ENCODE measurements at places on chromosomes 13 and 19.

DNA sequence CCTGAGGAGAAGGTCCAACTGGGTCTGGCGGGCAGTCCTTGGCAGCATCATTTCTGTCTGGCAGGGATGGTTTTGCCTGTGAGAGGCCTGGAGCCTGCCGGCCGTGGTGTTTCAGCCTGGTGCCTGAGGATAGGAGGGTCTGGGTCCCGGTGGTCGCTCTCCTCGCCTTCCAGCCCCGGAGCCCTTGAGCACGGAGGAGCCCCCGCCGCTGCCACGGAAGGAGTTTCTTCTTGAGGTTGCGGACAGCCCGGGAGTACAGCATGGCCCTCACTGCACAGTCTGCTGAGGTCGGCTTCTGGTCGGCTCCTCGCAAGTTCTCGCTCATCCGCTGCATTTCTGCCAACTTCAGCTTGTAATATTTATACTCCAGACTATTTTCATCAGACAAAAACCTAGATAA lies 23.4 kb downstream of the SUGP2 start:
- DNase-seq: no peak

DNA sequence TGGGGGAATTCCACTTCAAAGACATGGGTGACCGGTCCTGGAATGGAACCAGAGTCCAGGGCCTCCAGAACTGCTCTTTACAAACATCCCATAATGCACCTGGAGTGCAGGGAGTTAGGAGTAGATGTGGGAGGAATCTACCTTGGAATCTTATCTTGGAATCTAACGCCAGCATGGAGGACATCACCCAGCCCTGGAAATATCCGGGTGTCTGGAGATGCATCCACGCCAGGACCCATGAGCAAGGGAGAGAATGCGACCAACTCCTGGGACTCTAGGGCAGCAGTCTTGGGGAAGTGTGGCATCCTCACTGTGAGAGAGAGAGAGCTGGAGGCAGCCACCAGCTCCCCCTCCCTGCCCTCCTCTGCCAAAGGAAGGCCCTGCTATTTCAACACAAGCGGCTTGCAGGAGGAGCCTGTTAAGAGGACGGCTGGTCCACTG lies 211.8 kb downstream of the UQCRFS1 start:
- no peak for DNase-seq

DNA sequence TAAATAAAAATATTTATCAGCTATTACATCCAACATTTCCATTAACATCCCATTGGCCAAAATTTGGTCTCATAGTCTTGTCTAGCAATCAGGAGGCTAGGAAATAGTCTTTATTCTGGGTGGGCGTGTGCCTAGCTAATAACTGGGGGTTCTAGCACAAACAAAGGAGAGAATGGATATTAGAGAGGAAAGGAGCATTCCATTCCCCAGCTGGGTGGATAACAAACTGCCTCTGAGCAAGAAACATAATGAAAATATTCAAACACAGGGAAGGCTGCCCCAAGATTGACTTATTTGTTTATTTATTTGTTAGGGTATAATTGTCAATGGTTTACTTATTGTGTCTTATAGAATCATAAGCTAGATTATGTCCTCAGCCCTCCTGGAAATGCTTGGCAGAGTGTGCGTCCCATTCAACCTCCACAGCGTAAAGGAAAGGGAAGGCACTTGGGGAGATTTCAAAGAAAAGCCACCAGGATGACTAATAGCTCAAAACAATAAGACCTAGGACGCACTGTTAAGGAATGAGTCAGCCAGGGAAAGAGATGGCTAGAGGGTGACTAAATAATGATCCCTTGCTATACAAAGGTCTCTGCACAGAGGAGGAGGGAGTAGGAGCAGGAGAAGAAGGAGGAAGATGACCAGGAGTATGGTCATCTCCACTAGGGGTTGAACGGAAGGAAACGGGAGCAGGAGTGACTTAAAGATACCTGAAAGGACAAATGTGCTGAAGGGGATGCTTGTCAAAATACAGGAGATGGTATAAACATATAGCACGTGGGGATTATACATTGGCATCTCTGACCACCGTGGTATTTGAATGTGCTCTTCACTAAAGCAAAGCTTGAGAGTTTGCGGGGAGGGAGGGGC lies 23.5 kb upstream of the USP12 start:
- no peak for DNase-seq

- DNase-seq: no peak
Measured at GRCh38 chr19:2546128-2547032, 70.5 kb downstream of the GADD45B start.

DNA sequence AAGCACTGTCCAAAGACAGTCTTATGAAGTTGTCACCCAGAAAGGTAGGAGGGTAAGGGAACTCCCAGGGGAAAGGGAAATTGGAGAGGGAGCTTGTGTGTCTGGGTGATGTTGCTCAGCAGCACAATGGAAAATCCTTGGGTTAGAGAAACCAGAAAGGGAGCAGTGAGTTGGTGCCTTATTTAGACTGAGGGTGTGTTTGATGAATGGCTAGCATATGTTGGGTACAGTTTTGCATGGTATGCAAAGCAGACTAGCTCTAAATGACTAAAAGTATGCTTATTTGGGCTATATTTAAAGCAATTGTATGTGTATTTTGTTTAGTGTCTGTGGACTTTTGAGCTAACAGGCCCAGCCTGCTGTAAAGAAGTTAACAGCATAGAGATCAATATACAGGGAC lies 2884.6 kb upstream of the PCDH20 start:
- no peak for DNase-seq

DNA sequence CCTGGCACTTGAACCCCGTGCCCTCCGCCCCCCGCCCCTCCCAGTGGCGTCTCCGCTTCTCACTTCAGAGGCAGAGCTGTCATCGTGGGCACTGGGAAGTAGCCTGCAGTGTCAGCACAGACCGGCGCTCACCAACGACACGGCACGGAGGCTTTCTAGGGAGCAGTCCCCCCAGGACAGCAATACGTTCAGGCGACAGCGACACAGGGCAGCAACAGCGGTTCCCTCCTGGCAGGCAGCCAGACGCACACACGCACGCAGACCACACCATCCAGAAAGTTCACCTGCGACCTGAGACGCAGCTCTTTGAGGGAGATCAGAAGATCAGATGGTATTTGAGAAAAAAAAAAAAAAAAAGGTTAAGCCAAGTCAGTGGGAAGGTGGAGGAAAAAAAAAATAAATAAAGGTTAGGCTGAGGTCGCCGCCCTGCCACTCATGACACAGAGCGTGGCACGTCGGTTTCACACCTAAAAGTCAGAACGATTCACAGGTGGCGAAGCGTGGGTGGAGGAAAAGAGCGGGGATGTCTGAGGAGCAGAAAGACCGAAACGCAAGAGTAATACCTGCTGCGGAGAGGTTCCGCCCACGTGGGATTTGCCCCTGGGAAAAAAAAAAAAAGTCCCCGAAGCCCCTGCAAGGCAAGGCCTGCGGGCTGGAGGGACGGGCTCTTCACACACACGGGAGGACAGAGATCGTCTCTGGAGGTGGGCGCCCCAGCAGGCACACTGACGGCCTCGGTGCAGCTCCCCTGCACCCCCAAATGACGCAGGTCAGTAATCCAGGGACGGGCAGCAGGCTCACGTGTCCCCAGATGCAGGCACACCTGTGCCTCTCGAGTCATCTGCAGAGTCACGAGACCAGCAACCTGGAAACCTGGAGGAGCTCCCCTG lies 94.5 kb downstream of the GNG7 start:
- no peak for DNase-seq

DNA sequence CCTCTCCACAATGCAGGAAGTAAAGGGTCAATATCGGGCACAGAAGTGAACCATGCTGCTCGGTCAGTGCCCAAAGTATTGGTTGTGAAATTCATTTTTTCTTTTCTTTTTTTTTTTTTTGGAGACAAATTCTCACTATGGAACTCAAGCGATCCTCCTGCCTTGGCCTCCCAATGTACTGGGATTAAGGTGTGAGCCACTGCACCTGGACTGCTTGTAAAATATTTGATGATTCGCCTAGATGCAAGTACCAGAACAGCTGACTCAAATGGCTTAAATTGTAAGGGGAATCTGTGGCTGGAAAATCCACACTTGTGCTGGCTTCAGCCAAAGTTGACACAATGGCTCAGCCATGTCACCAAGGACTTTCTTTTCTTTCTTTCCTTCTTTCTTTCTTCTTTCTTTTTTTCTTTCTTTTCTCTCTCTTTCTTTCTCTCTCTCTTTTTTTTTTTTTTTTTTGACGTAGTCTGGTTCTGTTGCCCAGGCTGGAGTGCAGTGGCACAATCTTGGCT lies 43.7 kb downstream of the NUMBL start:
- DNase-seq: no peak

DNA sequence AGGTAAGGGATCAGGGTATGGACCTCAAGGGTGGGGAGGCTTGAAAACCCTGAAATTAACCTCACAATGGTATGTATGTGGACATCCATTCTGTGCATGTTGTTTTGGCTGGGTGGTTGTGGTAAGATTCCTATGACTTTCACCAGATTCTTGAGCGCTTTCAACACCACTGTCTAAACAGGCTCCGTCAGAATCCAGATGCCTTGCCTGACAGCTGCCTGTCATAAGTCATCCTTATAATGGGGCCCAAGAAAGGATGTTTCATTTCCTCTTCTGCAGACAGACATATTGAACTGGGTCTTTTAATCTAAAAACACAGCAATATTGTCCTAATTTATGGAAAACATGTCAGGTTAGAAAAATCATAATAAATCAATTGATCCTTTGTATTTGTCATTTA lies 41.3 kb downstream of the ALOX5AP start:
- DNase-seq: no peak

DNA sequence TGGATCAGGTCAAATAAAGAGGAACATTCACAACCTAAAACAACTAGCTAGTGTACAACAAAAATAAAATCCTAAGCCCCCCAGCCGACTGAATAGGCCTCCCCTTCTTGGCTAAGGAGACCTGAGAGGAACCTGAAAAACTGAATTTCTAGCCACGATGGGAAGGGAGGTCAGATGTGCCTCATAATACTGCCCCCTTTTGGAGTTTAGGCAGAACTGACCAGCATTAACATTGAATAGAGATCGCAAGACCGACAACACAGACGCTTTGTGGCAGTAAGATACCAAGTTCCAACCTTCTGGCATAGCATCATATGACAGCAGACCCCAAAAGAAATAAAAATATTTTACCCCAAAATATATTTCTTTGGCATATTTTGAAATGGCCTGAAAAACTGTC lies 15.9 kb downstream of the CBY2 start:
- DNase-seq: no peak

GRCh38 chr19:14404312-14404711 lies 14.8 kb downstream of the DDX39A start:
- DNase-seq: no peak

DNA sequence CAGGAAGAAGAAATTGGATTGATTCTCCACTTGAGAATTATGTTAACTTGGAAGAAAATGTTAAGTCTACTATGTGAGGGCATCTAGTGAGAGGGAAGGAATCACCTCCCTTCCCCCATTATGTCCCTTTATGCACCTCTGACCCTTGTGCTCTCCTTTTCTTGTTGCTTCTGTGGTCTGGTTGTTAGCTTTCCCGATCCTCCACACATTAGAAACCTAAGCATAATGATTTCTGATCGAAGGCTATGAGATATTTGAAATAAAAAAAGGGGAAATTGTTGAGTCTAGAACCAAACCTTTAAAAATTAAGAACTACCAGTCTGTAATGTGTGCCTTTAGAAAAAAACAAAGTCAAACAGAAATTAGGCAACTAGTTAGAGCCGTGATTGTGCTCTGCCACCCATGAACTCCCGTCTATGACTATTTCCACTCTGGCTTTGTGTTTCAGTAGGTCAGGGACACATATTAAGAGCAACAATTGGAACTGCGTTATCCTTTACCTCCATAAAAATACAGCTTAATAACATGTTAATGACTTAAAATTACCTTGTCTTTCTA lies 463 bp upstream of the GPC6 start:
- no peak for DNase-seq

DNA sequence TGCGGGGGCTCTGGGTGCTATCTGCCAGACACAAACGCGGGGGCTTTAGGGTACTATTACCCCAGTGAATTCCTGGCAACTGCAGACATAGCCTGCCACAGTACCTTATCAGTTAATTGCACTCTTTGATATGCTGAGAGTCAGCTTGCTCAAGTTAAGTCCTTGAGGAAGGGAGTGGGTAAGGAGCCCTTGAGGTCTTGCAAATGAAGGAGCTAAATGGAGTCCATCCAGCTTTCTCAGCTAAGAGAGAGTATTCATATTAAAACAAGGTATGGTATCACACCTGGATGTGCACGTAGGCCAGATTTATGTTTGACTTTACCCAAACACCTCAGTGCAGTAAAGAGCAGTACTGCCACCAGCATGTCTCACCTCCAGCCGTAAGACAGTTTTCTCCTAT lies 11.5 kb upstream of the ZNF606 start:
- DNase-seq: no peak

GRCh38 chr19:6533746-6534418 lies 3.1 kb downstream of the TNFSF9 start:
- no peak for DNase-seq

DNA sequence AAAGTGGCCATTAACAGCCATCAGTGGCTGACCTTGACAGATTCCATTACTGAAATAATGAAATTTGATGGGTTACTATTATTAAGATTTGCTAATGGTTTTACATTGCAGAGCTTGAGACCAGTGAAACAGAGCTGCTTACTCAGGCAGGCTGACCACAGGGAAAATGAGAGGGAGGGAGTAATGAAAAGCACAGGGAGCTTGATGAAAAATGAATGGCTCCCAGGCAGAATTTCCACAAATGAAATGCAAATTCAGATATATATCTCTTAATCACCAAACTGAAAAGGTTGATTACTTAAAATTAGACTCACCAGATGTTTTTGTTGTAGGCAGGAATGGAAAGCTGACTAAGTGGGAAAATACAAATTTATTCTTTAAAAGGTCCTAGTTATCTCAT lies 36.1 kb downstream of the HTR2A start:
- DNase-seq: no peak

DNA sequence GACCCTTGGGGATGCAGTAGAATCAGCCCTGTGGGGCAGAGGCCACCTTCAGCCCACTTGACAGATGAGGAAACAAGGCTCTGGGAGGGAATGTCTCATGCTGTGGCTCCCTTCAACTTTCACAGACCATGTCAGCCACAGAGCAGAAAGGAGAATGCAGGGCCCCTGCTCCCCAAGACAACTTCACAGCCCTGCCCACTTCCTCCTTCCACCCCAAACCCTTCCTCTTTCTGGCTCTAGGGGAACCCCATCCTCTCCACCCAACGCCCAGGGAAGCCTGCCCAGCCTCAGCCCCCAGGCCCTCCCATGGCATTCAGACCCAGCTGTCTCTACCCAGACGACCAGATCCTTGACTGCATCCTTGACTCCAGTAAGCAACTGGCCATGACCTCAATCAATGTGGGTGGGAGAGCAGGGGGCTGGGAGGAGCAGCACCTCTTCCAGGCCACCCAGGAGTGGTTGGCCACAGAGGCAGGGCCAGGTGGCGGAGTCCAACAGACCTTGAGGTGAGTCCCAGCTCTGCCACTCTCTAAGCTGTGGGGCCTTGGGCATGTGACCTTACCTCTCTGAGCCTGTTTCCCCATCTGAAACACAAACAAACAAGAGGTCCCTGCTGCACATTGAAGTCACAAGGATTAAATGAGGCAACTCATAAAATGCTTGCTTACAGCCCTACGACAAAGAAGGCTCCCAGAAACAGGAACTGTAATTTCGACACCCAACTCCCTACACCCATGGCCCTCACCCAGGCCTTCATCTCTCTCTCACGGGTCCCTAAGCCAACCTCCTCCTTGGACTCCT lies 15.8 kb downstream of the DEDD2 start:
- DNase-seq: peak; percentile 72

- no peak for DNase-seq
Measured at GRCh38 chr13:27919934-27920676, at the start of gene PDX1. Gene PDX1 (plus strand): TSS chr13:27920000. CDS start chr13:27920139, 139 bp downstream.

Measured in GM12891 (cell line).